ENCODE measurements at places on chromosomes 4 and X.

- DNase-seq = peak; percentile 15
Observed at GRCh38 chrX:78029663-78030062, 60.2 kb upstream of the PGAM4 start.

GRCh38 chr4:137705171-137705783 is 173.0 kb upstream of the PCDH18 start:
- DNase-seq = no peak

- no peak for DNase-seq
Observed at GRCh38 chr4:154406018-154406795, 85.4 kb downstream of the DCHS2 start.

- no peak for DNase-seq
Observed at GRCh38 chr4:140724760-140725159, 31.4 kb downstream of the TBC1D9 start.

DNA sequence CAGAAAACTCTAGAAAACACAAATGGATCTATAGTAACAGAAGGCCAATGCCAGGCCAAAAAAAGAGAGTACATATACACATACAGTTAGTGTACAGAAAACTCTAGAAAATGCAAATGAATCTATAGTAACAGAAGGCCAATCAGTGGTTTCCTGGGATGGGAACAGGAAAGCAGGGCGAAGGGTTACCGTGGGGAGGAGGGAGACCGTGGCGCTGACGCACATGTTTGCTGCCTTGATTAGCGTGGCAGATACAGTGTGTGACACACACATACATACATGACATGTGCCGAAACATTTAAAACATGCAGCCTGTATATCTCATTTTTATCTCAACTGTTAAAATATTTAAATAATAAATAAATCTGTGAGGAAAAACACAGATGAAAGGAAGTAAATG is 14.7 kb downstream of the GAK start:
- no peak for DNase-seq

- DNase-seq = no peak
Observed at GRCh38 chrX:22105231-22105630, 73.1 kb downstream of the PHEX start.

DNA sequence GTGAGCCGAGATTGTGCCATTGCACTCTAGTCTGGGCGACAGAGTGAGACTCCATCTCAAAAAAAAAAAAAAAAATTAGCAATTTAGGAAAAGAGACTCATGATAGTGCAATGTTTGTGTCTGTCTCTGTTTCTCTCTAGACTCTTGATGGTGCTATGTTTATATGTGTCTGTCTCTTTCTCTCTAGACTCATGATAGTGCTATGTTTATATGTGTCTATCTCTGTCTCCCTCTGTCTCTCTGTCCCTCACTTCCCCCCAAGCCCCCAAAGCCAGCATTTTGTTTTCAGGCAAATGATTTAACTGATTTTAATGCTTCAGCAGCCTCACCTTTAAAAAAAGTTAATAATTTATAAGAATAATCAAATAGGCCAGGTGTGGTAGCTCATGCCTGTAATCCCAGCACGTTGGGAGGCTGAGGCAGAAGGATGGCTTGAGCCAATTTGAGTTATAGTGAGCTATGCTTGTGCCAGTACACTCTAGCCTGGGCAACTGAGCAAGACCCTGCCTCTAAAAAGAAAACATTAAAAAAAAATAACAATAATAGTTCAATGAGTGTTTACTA is 6.9 kb downstream of the MOB1B start:
- DNase-seq = no peak

- peak; percentile 88 for DNase-seq
Observed at GRCh38 chrX:22389556-22390179, 117.0 kb downstream of the CBLL2 start.

Data from NCI-H748 treated with DMSO at 0.1 percent for 48 hours (cell line).